ENCODE measurements at places on chromosomes 11 and 22.

GRCh38 chr22:28426346-28427132 is 253.1 kb downstream of the TTC28 start:
- DNase-seq, result peak; percentile 40

DNA sequence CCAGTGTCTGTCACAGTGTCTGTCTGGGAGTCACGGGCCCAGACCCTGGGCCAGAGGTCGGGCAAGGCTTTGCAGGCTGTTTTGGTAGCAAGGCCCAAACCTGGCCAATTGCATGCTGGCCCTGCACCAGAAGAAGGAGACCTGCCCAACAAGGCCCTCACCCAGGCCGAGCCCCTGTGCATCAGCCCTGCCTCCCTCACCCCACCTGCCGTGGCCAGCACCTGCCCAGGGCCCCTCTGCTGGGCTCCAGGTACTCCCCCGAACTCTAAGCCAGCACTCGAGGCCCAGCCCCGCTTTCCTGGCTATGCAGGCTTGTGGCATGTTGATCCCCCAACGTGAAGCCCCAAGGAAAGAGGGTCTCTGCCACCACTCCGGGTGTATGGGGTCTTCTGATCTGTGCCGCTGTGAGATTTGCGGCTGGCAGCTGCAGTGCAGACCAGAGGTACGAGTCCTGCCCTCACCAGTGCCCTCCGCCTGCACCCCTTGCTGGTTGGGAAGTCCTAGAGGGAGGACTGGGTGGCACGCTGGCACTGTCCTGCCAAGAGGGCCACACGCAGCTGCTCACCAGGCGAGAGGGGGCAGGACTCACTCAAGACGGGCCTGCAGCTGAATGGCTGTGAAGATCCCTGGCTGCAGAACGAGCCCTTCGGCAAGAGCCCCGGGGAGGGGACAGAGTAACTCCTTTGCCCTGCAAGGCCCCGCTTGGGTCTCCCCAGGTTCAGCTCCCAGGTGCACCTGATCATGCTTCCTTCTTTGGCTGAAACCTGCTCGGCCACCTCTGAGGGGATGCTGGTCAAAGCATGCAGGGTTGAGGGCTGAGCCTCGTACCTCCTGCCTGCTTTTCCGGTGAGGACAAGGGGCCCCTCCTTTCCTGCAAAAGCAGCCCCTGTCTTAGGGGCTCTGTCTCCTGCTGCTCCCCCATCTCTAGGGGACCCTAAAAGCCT is 6.7 kb upstream of the SEPTIN5 start:
- no peak for DNase-seq

DNA sequence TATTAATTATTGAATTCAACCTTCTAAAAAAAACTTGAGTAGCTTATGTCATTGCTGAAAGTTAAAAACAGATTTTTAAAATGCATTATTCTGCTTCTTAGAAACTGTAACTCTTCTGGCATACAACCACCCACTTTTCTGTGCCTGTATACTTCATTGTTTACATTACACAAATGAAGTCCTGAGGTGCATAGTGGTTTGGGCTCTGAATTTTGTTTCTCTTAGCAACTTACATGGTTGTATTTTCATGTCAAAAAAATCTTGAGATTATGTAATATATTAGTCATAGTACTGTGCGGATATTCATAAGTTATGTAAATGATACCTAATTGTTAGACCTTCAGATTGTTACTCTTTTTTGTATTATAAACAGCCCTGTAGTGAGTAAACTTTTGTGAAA is 12.2 kb downstream of the SC5D start:
- DNase-seq, result no peak

- DNase-seq, result peak; percentile 82
Observed at GRCh38 chr11:33266393-33267215, 9.4 kb downstream of the HIPK3 start.

DNA sequence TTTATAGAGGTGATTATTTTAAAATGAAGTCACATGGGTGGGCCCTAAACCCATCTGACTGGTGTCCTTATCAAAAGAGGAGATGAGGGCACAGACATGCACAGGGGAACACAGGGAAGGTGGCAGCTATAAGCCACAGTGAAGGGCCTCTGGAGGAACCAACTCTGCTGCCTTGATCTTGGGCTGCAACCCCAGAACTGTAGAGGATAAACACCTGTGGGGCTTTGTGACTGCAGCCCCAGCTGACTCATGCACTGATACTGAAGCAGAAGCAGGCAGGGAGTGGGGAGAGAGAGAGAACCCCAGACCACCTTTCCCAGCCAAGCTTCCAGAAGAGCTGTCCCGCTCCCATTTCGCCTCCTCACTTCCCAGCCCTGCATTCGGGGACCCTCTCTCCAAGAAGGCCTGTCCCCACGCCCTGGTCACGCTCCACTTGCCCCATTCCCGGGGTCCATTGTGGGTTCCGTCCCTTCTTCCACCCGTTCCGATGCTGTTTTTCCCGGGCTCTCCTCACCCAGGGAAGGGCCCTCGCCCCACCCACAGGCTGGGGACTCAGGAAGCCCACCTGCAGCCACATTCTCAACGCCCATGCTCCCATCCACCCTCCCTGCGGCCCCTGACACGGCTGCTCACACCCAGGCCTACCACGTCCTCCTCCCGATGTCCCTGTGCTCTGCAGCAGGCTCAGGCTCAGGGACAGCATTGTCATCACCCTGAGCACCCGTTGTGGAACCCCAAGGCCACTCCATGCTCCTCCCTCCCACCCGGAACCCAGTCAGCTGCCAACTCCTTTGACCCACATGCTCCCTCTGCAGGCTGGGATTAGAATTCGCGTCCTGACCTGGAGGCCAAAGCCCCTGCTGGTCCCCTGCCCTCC is 90.8 kb upstream of the SHANK2 start:
- DNase-seq, result peak; percentile 26

DNA sequence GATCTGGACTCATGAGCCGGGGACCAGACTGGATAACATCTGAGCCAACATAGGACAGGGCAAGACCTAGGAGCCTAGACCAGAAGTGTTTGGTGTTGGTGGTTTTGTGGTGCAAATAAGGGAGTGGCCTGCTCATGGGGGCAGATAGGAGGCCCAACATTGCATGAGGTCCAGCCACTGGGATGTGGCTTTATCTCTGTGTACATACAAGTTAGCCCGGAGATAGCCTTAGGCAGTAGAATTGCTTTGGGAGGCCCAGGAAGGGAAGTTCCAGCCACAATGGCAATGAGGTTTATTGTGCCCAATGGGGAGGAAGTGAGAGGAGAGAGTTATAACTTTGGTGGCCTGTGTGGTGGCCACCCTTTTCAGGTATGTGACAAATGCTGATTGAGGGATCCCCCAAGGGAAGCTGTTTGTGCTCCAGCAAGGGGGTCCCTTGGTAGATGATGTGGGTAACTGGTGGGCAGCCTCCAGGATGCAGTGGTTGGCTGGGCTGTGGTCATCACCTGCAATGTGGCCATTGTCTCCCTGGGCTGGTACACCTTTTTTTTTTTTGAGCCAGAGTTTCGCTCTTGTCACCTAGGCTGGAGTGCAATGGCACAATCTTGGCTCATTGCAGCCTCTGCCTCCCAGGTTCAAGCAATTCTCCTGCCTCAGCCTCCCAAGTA is 6.4 kb downstream of the LMO2 start:
- no peak for DNase-seq

DNA sequence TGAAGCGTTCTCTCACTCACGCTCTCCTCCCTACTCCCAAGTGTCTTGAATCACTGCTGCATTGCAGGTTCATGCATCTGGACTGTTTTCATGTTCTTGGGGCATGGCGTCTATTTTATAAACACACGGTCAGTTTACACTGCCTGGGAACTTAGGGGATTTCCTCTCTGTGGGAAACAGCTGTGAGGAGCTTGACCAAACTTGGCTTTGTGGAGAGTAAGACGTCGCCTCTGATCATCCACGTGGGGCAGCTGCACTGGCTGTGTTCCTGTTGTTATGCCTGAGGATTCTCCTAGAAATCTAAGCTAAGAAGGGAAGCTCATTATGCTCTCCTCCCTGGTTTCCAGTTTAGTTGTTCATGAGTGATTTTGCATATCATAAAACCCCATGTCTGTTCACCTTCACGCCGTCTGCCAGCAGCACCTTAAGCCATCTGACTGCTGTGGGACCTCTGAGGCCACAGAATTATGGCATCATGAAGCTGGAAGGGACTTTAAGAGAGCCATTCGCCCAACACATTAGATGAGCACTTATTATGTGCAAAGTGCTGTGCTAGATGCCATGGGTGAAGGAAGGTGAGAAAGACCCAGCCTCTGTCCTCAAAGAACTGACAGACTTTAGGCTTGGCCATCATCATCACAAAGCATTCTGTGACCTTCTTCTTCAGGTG is 38.8 kb upstream of the POU2AF1 start:
- peak; percentile 95 for DNase-seq

GRCh38 chr11:20114588-20114987 is 45.7 kb downstream of the DBX1 start:
- DNase-seq, result no peak
